ENCODE measurements at places on chromosomes 7 and 10.

GRCh38 chr10:79247373-79248137 is 99.7 kb upstream of the PPIF start:
- DNase-seq: no peak

DNA sequence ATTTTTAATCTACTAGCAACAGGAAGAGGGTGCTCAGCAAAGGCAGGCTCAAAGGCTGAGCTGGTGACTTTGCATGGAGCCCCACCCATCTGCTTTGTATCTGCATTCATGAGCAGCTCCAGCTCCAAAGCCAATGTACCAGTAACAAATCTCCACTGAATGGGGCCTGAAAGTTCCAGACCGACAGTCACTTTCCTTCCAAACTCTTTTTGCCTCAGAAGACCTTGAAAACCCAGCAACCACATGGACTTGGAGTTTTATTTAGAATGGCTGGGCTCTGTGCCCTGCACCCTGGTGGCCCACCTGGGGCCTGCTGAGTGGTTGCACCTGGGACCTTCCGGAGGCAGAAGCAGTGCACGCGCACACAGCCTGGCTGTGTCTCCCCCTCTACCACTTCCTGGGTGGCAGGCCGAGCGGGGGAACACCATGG is 195.0 kb upstream of the PLXNA4 start:
- no peak for DNase-seq

GRCh38 chr10:91215384-91215783 is 5.1 kb upstream of the PCGF5 start:
- DNase-seq: no peak

- DNase-seq: no peak
Measured at GRCh38 chr10:128981881-128982615, 485.0 kb upstream of the MGMT start.

GRCh38 chr10:71511206-71511605 is 114.5 kb downstream of the CDH23 start:
- DNase-seq: no peak

GRCh38 chr7:20432071-20432470 is 101.4 kb downstream of the ITGB8 start:
- DNase-seq: no peak

DNA sequence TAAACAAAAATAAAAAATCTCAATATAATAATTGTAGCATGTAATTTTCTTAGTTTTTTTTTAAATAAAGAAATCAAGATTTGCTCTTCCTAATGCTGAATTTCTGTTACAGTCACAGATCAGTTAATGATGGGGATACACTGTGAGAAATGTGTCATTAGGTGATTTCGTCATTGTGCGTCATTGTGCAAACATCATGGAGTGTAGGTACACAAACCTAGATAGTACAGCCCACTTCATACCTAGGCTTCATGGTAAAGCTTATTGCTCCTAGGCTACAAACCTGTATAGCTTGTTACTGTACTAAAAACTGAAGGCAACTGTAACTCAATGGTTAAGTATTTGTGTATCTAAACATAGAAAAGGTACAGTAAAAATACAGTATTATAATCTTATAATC is 74.4 kb upstream of the LSM8 start:
- no peak for DNase-seq

- DNase-seq: no peak
Measured at GRCh38 chr10:34808801-34809745, 6.0 kb downstream of the PARD3 start.

- DNase-seq: no peak
Measured at GRCh38 chr10:2296179-2296891, 559.0 kb upstream of the ADARB2 start.

DNA sequence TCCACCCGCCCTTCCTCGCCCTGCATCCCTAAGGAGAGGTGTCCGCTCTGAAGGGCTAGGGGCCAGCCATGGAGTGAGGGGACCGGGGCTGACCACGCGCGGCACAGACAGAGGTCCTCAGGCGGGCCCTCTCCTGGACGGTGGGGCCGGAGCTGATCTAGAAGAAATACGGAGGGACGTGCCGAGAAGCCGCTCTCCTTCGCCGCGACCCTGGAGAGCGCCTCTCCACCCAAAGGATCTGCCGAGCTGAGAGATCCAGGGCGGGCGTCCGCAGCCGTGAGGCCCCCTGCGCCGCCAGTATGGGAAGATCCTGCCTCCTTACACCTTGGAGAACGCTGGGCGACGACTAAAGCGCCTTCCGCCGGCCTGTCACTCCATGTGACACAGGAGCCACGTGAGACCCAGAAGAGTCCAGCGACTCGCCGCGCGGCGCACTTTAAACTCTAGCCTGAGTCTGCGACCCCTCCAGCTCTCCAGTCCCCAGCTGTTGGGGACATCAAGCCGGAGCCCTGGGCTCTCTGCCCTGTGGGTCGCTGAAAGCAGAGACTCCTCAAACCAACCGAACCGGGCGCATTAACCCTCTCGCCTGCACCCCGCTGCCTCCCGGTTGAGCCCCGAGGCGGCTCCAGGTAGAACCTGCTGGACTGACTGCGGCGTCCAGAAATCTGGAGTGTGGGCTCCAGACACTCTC is 1.5 kb upstream of the SFMBT2 start:
- DNase-seq: no peak

GRCh38 chr7:29322023-29322712 is 127.6 kb downstream of the CHN2 start:
- DNase-seq: no peak

DNA sequence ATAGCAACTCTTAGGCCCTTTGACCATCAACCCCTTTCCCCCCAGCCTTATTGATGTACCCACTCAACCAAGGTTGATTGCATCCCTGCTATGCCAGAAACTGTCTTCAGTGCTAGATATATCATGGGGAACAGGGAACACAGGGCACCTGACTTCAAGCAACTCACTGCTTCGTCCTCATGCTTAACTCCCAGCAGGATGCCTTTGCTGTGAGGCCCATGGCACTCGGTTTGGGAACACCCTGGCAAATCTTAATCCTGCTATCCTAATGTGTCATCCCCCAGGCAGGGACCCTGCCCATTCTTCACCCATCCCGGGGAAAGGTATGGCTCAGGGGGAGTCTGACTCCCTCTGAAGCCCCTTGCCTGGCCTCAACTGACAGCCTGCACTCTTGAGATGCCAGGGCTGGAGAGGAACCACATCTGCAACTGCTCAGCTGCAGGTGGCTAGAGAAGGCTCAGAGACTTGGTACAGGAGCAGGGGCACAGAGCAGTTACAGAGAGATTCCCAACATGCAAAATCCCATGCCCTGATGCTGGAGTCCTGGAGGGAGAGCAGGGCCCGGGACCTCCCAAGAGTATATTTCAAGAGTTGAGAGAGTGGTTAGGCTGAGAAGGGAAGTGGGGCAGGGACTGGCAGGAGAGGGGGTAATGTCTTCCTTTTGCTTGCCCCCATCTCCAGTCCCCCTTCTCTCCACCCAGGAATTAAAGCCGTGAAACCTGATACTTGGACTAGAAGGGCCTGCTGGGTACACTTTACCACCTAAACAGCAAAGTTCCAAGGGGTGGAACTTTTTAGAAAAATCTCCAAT is 2.4 kb upstream of the UNC5B start:
- no peak for DNase-seq

DNA sequence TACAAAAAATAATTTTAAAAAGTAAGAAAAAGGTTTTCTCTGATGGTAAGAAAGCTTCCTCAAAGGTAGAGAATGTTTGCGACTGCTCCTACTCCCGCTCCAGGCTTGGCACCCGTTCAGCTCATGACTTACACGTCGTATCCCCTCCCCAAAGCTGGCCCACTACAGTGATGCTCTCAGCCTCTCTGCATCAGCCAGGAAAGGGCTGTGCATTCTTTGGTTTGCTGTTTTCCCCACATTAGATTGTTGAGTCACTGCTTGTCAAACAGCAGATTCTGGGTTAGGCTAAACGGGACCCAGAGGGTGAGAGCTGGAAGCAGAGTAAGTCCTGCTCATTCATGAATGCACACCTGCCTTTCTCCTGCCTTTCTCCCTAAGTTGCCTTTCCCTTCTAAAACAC is 54.7 kb upstream of the NMT2 start:
- DNase-seq: no peak

GRCh38 chr10:99234041-99234790 is 1.4 kb downstream of the HPSE2 start:
- no peak for DNase-seq

GRCh38 chr7:157610671-157611295 is 274.0 kb downstream of the DNAJB6 start:
- no peak for DNase-seq

GRCh38 chr7:80722616-80723195 is 84.3 kb downstream of the CD36 start:
- DNase-seq: no peak
